Endodermal cell (in vitro differentiated cells): ENCODE measurements at places on chromosomes 13 and 19. TPM values are rescaled to one million over a fixed set of nuclear protein-coding genes. Genes with fewer than 3 reads are reported as not detected.

NMRK2 gene
- 36.4 and 46.8 TPM in 2 replicates for total RNA-seq

ZNF486 gene
- total RNA-seq, result 27.6 and 27.8 TPM in 2 replicates

MTMR6 gene
- 3.7 to 7.8 TPM (median 7.7 TPM) in 3 replicates for total RNA-seq

COG6 gene
- 34.4 to 43.4 TPM (median 36.8 TPM) in 3 replicates for total RNA-seq

BEST2 gene
- 0.61 and 0.95 TPM in 2 replicates for total RNA-seq

BRSK1 gene
- total RNA-seq, result 90.8 to 108 TPM (median 91.4 TPM) in 3 replicates

TMEM255B gene
- 0.55 to 2.4 TPM (median 1.3 TPM) in 3 replicates for total RNA-seq

ZNF90 gene
- 148 and 174 TPM in 2 replicates for total RNA-seq

EID2B gene
- 1.2 and 1.9 TPM in 2 replicates for total RNA-seq

PRR20D gene
- total RNA-seq, result not detected in 2 replicates

ZNF579 gene
- total RNA-seq, result 27.5 to 30.7 TPM (median 30.3 TPM) in 3 replicates

OR10H1 gene
- total RNA-seq, result 0.05 and 0.09 TPM in 2 replicates

KLK10 gene
- total RNA-seq, result 0.46 and 0.50 TPM in 2 replicates

CYP2A6 gene
- not detected in 3 replicates for total RNA-seq

PSG3 gene
- not detected in 3 replicates for total RNA-seq

PLEKHA4 gene
- 7.0 to 10.7 TPM (median 7.2 TPM) in 3 replicates for total RNA-seq

LILRA2 gene
- not detected in 2 replicates for total RNA-seq

SIGLEC14 gene
- total RNA-seq, result not detected in 2 replicates

DLEU7 gene
- total RNA-seq, result 0.52 TPM in 1 of 2 replicates, not detected in the other

LILRB4 gene
- total RNA-seq, result not detected in 3 replicates

TGFBR3L gene
- 0.84 to 1.6 TPM (median 1.5 TPM) in 3 replicates for total RNA-seq

ATP7B gene
- 17.6 to 31.4 TPM (median 29.2 TPM) in 3 replicates for total RNA-seq

ZNF223 gene
- 2.4 to 9.4 TPM (median 9.3 TPM) in 3 replicates for total RNA-seq

ITPKC gene
- 9.3 and 9.9 TPM in 2 replicates for total RNA-seq

CGB1 gene
- total RNA-seq, result not detected in 2 replicates

CATSPERD gene
- total RNA-seq, result not detected in 2 replicates

CKM gene
- total RNA-seq, result 1.6 and 2.7 TPM in 2 replicates

LILRA5 gene
- not detected in 2 replicates for total RNA-seq

OCEL1 gene
- total RNA-seq, result 23.1 and 25.8 TPM in 2 replicates

LILRA1 gene
- not detected in 3 replicates for total RNA-seq

ICAM4 gene
- total RNA-seq, result 0.27 to 1.0 TPM (median 0.44 TPM) in 3 replicates

ELAVL1 gene
- 116 to 149 TPM (median 148 TPM) in 3 replicates for total RNA-seq

PSG11 gene
- total RNA-seq, result not detected in 3 replicates

C19orf85 gene
- total RNA-seq, result 2.3 and 3.1 TPM in 2 replicates

RAB8A gene
- total RNA-seq, result 67.7 and 71.6 TPM in 2 replicates

KCNRG gene
- total RNA-seq, result 0.55 to 0.96 TPM (median 0.62 TPM) in 3 replicates

CGB2 gene
- total RNA-seq, result not detected in 3 replicates

NCCRP1 gene
- total RNA-seq, result 0.53 and 0.61 TPM in 2 replicates

TMEM205 gene
- 58.2 and 60.2 TPM in 2 replicates for total RNA-seq
